ENCODE measurements at places on chromosomes 5 and 9.

DNA sequence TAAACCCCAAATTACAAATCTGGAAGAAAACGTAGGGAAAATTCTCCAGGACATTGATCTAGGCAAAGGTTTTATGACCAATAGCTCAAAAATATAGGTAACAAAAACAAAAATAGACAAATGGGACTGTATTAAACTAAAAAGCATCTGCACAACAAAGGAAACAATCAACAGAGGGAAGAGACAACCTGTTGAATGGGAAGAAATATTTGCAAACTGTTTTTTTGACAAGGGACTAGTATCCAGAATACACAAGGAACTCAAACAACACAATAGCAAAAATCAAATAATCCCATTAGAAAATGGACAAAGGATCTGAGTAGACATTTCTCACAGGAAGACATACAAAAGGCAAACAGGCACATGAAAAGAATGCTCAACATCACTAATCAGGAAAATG lies 386.3 kb downstream of the ENC1 start:
- no peak for DNase-seq

DNA sequence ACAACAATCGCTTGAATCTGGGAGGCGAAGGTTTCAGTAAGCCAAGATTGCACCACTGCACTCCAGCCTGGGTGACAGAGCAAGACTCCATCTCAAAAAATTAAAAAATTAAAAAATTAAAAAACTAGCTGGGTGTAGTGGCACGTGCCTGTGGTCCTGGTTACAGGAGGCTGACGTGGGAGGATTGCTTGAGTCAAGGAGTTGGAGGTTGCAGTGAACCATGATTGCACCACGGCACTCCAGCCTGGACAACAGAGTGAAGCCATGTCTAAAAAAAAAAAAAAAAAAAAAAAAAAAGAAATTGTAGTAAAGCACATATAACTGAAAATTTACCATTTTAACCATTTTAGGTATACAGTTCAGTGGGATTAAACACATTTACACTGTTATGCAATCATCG lies 13.1 kb upstream of the CCIN start:
- DNase-seq: no peak

GRCh38 chr5:109485030-109485429 lies 75.3 kb upstream of the PJA2 start:
- DNase-seq: no peak

DNA sequence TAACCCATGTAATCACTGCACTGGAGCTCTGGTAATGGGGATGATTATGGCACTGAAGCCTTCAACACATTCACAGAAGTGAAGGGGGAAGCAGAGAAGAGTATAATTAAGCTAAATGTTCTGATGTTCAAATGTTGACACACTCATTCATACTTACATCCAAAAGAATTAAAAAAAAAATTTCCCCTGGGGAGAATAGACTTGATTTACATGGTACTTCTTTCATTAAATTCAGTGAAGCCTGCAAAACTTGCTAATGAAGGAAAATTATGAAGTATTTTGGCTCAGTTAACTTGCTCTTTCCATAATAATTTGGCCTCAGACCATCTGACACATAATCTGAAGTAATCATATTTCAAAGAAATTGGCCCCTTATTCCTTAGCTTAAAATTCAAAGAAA lies 428.8 kb downstream of the SH3GL2 start:
- no peak for DNase-seq

DNA sequence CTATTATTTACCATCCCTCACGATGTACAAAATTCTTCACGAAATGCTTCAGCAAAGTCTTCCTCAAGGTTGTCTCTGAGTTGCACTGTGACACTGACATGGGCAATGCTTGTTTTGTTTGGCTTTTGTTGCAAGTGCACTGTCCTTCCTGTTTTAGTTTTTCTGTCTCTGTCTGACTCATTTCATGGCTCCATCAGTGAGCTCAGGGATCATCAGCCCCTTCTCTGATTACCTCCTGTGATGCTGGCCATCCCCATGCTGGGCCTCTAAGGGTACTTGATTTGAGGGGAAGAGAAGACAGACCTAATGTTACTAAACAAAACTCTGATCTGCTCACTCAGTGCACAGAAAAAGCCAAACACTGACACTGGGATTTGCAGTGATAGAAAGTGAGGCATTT lies 37.6 kb upstream of the STX17 start:
- no peak for DNase-seq

DNA sequence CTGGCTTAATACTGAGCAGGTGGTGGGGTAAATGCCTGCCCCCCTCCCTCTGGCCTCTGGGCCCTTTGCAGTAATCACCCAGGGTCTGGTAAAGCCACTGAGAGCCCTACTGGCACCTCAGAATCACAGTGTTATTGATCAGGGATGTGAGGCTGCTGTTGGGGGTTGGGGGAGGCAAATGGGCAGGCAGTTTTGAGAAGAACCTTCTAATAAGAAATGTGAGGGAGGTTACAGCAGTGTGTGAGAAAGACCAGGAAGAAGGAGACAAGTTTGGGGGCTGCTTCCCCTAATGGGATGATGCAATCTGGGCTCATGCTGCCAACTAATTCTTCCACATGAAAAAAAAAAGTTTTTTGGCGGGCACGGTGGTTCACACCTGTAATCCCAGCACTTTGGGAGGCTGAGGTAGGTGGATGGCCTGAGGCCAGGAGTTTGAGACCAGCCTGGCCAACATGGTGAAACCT lies 3.1 kb upstream of the B4GALT7 start:
- DNase-seq: no peak

DNA sequence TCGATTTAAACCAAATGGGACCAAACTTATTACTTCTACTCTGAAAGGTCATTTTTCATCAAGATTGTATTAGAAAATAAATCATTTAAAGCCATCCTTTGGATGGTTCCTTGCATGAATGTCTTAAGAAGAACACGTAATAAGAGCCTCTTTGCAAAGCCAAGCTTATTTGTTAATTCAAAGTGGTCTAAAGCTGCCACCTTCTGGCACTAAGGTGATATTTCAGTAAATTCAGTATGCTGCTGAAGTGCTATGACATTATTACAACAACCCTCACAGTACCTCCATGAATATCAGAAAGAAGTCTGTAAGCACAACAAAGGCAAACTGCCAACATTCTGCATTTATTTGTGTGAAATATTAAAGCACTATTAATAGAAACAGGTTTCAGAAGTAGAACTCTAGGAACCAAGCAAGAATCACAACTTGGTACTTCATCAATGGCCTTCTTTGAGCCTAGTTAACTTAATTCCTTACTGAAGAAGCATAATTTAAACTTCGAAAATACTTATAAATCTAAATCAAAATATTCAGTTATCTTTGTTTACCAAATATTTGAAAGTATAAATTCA lies 53.1 kb upstream of the TYRP1 start:
- no peak for DNase-seq

DNA sequence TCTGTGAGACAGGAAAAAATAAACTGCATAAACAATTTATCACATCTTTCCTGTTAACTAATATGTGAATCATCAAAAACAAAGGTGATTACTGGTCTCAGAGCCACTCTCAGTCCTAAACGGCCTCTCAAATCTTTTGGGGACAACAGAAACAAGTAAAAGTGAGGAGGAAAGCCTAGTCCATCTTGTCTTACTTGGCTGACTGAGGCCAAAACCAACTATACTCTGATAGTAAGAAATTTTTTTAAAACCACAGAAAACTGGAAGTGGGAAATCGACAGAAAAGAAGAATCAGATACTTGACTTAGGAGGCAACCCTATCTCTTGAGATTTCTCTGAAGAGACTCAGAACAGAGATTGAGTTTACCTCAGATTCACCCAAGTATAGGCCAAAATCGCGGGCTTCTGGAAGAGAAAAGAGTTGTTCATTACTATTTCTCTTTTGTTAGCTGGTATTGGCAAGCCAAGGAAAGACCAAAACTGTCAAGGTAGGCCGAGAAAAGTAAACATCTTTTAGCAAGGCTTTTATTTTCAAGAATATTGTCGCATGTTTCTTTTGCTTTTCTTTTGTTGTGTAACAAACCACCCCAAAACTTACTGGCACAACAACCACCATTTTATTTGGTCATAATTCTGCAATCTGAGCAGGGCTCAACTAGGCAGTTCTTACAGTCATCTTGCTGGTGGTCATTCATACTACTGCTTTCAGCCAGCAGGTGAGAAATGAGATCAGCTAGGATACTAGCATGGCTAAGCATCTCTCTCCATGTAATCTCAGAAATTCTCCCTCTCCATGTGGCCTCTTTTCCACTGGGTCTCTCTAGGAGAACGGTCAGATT lies 46.1 kb downstream of the RFX3 start:
- DNase-seq: no peak

DNA sequence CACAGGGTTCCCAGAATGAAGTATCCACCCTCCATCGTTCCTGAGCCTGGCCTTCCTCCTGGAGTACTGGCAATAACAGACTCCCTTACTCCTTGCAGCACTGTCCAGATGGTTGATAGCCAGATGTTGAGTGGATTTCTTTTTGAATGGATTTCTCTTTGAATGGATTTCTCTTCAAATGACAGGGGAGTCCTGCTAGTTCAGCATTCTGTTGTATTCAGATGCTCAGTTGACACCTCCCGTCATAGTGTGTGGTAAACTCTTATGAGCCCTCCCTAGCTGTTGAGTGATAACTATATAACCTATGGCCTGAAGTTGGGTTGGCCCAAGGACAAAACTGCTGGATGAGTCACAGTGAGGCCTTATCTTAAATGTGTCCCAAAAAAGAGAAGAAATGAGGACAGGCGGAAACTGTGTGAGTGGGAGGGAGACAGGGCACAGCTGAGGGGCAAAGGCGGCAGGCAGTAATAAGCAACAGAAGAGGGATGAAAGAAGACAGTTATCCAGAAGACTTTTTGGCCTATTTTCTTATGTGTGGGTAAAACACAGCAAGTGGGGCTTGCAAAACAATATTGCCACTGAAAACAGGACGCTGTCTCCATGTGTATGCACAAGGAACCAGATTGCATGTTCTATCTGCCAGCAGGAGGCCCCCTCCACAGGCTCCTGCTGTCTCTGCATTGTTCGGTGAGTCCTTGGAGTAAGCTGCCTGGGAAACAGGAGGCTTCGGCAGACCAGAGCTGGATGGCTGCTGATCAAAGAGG lies 209.5 kb upstream of the S1PR3 start:
- no peak for DNase-seq

- no peak for DNase-seq
Observed at GRCh38 chr5:40405996-40406740, 273.5 kb upstream of the PTGER4 start.

DNA sequence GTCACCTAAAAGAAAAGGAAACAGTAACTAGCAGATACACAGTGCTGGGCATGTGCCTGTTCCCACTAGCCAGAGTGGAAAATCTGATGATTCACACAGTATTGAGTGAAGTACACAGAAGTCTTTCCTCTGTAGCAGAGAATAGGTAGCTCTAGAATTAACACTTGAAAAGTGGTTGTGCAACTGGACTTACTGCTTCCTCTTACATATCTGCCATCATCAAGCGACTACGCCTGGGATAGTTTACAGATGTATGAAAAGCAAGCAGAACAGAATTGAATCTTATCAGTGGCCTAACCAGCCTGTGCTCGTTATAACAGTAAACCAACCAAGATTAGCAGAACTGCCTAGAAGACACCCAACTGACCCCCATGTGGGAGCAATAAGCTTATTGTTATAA lies 130.6 kb downstream of the DTWD2 start:
- DNase-seq: no peak

DNA sequence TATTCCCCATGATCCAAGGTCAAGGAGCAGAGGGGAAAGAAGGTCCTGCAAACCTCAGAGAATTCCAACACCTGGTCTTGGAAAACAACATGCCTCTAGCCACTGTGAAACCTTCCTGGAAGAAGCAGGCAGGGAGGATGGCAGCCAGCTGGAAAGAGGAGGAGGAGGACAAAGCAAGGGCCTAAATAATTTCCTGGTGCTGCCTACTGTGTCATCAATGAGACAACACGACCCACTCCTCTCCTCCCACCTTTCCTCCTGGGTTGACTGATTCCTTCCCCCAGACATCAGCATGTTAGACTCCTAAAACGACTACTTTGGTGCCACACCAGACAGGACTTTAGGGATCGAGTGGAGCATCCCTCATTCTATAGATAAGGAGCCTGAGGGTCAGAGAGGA lies 78.8 kb downstream of the KLHL3 start:
- DNase-seq: no peak

DNA sequence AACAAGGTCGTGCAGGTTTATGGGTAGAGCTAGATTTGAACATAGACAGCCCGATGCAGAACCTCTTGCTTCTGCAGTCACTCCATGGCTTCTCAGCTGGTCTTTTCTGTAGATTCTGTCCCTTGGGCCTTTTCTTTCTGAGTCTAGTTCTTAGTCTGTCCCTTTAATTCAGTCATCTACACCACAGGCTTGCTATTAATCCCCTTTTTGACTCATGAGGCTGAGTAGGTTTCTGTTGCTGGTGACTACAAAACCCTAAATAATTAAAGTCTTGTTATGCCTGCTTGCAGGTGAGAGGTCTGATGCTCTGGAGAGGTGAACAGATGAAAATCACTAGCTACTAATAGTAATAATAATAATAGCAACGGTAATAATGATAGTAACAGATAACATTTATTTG lies 19.3 kb upstream of the STRBP start:
- no peak for DNase-seq

DNA sequence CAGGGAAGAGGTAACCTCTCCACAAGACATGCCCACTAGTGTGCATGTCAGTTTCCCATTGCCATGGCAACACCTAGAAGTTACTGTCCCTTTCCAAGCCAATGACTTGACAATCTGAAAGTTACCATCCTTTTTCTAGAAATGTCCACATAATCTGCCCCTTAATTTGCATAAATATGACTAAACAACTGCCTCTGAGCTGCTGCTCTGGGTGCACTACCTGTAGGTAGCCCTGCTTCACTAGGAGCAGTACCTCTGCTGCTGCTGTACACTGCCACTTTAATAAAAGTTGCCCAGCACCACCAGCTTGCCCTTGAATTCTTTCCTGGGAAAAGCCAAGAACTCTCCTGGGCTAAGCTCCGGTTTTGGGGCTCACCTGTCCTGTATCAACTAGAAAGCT lies 392.4 kb downstream of the NTRK2 start:
- no peak for DNase-seq

GRCh38 chr9:2291980-2292704 lies 277.0 kb downstream of the SMARCA2 start:
- DNase-seq: no peak

DNA sequence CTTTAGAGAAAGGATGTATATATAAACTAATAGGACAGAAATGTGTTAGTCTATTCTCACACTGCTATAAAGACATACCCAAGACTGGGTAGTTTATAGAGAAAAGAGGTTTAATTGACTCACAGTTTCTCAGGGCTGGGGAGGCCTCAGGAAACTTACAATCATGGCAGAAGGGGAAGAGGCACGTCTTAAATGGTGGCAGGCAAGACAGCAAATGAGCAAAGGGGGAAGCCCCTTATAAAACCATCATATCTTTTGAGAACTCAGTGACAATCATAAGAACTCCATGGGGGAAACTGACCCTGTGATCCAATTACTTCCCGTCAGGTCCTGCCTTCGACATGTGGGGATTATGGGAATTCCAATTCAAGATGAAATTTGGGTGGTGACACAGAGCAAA lies 8.8 kb upstream of the RICTOR start:
- no peak for DNase-seq

GRCh38 chr5:67541875-67542274 lies 345.3 kb upstream of the CD180 start:
- DNase-seq: no peak
